ENCODE measurements at places on chromosomes 2 and 18. TPM values are rescaled to one million over a fixed set of nuclear protein-coding genes. Genes with fewer than 3 reads are reported as not detected.

GRCh38 chr2:2717406-2717805 is 386.3 kb upstream of the MYT1L start:
- H3K27ac ChIP-seq, result no peak overlapping the region
- H3K36me3 ChIP-seq, result no peaks in the 10 kb centered on the region
- no peaks in the 10 kb centered on the region for H3K27me3 ChIP-seq
- no peak for DNase-seq

Gene FAP
- 4.2 TPM for total RNA-seq

DNA sequence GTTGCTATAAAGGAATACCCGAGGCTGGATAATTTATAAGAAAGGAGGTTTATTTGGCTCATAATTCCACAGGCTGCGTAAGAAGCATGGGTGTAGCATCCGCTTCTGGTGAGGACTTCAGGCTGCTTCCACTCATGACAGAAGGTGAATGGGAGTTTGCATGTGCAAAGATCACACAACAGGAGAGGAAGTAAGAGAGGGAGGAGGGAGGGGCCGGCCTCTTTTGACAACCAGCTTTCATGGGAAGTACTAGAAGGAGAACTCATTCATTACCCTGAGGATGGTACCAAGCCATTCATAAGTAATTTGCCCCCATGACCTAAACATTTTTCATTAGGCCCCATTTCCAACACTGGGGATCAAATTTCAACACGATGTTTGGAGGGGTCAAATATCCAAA is 386.8 kb upstream of the NETO1 start:
- H3K27ac ChIP-seq, result no peak overlapping the region
- H3K27me3 ChIP-seq, result no peaks in the 10 kb centered on the region
- no peaks in the 10 kb centered on the region for H3K36me3 ChIP-seq
- DNase-seq, result no peak
- H3K4me1 ChIP-seq, result no peaks in the 10 kb centered on the region

Gene MAPK4
- total RNA-seq, result 1.0 TPM

DNA sequence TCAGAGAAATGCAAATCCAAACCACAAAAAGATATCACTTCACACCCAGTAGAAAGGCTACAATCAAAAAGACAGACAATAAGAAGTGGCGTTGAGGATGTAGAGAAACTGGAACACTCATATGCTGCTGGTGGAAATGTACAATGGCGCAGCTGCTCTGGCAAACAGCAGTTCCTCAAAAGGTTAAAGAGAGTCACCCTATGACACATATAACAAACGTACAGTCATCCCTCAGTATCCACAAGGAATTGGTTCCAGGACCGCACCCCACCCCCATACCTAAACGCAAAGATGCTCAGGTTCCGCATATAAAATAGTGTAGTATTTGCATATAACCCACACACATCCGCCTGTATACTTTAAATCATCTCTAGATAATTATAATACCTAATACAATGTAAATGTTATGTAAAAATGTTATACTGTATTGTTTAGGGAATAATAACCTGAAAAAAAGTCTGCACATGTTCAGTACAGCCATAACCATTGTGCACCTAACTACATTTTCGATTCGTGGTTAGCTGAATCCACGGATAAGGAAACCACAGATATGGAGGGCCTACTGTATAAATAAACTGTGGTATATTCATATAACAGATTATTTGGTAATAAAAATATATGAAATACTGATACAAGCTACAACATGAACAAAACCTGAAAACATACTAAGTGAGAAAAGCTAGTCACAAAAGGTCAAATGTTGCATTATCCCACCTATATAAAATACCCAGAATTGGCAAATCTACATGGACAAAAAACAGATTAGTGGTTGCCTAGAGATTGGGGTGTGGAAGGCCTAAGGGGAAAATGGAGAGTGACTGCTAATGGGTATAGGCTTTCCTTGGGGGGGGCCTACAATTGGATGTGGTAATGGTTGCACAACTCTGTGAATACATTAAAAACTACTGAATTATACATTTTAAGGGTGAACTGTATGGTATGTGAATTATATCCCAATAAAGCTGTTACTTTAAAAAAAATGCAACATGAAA is 37.5 kb downstream of the UXS1 start:
- no peak overlapping the region for H3K27ac ChIP-seq
- no peak overlapping the region for H3K4me3 ChIP-seq
- DNase-seq, result no peak
- H3K36me3 ChIP-seq, result peaks cover 2% of the 10 kb centered on the region
- peaks cover 8% of the 10 kb centered on the region for H3K4me1 ChIP-seq

Gene SELENOI
- total RNA-seq, result 31.3 TPM

- peak; percentile 82 for DNase-seq
- H3K4me1 ChIP-seq, result peaks cover 14% of the 10 kb centered on the region
- H3K4me3 ChIP-seq, result peak within 1 kb of the TSS; percentile 45
- no peaks in the 10 kb centered on the region for H3K27me3 ChIP-seq
- no peaks in the 10 kb centered on the region for H3K36me3 ChIP-seq
Observed at GRCh38 chr18:57586251-57587049, at the start of gene FECH. TSS of gene FECH (minus strand) at chr18:57586702. CDS start at chr18:57586620, 82 bp downstream.

Gene TMEM178A
- 7.8 TPM for total RNA-seq

Gene BOK
- 62.3 TPM for total RNA-seq

DNA sequence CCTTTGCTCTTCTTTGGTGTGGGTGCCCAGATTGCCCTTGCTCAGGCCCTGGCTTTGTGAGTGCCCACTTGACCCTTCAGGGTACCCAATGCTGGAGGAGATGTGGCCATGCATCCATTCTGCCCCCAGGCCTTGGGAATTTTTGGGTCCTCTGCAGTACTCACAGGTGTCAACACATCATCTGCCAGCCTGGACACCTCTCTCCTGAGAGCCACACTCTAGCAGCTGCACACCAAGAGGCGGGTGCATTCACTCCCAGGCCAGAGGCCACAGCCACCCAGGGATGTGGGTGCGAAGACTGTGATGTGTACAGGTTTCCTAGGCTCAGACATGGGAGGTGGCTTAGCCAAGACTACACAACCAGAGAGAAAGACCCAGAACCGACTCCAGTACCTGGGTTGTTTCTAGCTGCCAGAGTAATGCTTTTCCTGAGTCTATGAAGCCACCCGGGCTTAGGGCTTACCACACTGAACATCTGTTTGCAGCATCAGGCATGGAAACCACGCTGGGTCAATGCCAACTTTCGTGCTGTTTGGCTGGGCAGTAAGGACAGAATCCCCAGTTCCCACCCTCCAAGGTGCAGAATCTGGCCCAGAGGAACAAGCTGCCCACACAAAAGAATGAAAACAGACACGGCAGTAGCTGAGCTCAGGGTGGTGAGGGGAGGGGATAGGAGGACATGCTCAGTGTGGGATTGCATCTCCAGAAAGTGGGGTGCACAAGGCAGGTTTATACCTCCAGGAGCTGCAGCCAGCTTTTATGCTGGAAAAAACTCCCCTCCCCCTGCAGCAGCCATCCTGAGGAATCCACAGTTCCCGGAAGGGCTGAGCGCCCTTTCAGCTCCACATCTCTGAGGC is 40.1 kb downstream of the KCNF1 start:
- no peak overlapping the region for H3K4me3 ChIP-seq
- no peak for DNase-seq
- H3K36me3 ChIP-seq, result no peaks in the 10 kb centered on the region
- H3K27me3 ChIP-seq, result no peaks in the 10 kb centered on the region

DNA sequence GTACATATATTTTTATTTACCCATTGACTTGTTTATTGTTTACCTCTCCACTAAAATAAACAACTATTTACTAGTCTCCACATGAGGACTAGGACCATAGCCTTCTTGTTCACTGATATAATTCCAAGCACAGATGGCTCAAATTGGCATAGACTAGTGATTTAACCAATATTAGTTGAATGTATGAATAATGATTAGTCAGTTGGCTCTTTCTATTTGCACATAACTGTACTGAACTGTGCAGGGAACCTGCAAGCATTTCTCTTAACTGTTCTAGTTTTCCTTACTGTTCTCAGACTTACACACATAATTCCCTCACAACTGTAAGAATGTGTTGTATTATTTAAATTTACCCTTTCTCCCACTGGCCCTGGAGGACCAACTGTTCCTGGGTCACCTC is 91.9 kb downstream of the COL3A1 start:
- H3K4me3 ChIP-seq, result no peak overlapping the region
- no peak for DNase-seq
- no peaks in the 10 kb centered on the region for H3K4me1 ChIP-seq
- H3K27me3 ChIP-seq, result no peaks in the 10 kb centered on the region
- H3K36me3 ChIP-seq, result no peaks in the 10 kb centered on the region
- no peak overlapping the region for H3K27ac ChIP-seq

DNA sequence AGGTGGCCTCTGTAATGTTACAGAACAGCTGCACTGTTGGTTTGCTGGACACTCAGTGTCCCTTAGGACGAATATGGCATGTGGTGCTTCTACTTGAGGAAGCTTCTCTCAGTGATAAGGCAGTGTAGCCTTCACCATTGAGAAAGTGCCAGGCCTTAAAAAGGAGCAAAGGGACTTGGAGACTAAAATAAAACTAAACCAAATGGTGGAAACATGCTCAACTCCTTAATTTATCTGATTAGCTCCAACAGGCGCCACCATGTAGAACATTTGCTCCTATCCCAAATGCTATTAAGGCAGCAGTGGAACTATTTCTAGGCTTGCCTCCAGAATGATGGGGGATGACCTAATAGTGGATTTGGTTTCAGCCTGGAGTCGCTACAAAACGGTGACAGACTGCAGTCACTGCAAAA is 77.5 kb upstream of the MYL1 start:
- H3K4me3 ChIP-seq, result no peak overlapping the region
- H3K27me3 ChIP-seq, result no peaks in the 10 kb centered on the region
- no peak overlapping the region for H3K27ac ChIP-seq

DNA sequence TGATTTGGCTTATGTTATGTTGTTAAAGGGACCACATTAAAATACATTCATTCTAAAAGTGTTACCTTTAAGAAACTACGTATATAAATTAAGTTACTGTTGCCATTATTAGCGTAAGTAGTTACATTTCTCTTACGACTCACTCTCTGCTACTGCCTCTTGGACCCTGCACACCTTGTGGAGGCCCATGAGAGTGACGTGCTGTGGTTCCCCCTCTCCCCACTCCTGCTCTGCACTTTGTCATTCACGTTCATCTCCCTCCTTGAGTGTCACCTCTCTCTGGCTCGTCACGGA is 830 bp upstream of the MERTK start:
- peak overlapping the region; percentile 78 for H3K4me3 ChIP-seq
- no peaks in the 10 kb centered on the region for H3K36me3 ChIP-seq
- no peaks in the 10 kb centered on the region for H3K27me3 ChIP-seq
- peaks cover 27% of the 10 kb centered on the region for H3K4me1 ChIP-seq
- DNase-seq, result no peak

Data from body of pancreas (tissue), 4 donors.